ENCODE measurements at places on chromosomes 7 and 10.
A peak's percentile ranks its signal among the peaks of the same experiment; 100 is the strongest.

GRCh38 chr7:45885264-45885882, 2.9 kb upstream of the IGFBP1 start:
- no peak for DNase-seq

DNA sequence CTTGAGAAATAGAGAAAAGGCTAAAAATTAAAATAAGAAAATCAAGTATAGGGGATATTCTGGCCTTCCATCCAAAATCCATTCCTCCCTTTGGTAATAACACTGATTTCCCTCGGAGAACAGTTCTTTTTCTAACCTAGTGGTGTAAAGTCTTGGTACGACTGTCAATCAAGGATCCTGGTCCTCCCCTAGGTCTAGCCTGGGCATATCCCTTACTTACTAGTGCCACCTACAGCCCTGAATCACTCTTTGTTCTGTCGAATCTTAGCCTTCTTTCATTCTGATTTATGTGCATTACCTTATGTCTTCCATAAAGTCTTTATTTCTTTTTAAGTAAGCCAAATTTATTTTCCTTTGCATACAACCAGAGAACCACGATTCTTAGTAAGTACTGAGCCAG, 298.7 kb upstream of the LRRTM3 start:
- DNase-seq, result peak; percentile 15

- no peak for DNase-seq
These were observed 86.5 kb upstream of the KDM7A start for GRCh38 chr7:140263277-140263676.

GRCh38 chr10:9166770-9167169, 1112.3 kb downstream of the GATA3 start:
- no peak for DNase-seq

DNA sequence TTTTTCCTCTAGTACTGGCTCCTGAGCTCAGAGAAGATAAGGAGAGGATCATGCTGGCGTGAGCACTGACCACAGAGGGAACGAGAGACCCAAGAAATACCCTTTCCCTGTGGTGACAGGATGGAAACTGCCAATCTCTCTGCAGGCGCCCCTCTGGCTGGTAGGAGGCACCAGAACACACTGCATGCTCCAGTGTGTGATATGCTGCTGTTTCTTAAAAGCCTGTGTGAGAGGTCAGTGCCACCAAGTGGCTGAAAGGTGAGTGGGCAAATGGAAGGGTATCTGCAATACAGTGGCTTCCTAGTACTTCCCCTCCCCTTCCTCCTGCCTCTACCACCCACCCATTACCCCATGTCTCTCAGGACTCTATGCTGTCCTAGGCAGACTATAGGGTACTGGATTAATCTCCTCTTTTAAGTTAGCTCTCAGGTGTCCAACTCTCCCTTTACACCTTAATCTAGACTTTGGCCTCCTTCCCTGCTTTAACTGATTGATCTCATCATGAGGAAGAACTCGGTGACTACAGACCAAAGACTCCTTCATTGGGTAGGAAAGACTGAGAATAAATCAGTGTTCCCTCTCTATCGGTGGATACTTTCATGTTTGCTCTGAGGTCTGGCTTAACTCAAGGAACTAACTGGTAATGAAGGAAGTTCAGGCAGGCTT, 283.6 kb downstream of the ADRA2A start:
- DNase-seq, result peak; percentile 58

DNA sequence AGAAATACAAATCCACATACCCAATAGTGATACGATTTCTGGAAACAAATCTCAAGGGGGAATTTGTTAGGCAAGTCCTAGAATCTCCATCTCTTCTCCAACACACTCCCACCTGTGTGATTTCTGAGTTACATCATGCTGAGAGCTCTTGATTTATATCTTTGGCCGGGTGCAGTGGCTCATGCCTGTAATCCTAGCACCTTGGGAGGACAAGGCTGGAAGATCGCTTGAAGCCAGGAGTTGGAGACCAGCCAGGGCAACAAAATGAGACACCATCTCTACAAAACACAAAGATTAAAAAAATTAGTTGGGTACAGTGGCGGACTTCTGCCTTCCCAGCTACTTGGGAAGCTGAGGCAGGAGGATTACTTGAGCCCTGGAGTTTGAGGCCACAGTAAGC, 1.5 kb upstream of the MTPN start:
- DNase-seq, result no peak

DNA sequence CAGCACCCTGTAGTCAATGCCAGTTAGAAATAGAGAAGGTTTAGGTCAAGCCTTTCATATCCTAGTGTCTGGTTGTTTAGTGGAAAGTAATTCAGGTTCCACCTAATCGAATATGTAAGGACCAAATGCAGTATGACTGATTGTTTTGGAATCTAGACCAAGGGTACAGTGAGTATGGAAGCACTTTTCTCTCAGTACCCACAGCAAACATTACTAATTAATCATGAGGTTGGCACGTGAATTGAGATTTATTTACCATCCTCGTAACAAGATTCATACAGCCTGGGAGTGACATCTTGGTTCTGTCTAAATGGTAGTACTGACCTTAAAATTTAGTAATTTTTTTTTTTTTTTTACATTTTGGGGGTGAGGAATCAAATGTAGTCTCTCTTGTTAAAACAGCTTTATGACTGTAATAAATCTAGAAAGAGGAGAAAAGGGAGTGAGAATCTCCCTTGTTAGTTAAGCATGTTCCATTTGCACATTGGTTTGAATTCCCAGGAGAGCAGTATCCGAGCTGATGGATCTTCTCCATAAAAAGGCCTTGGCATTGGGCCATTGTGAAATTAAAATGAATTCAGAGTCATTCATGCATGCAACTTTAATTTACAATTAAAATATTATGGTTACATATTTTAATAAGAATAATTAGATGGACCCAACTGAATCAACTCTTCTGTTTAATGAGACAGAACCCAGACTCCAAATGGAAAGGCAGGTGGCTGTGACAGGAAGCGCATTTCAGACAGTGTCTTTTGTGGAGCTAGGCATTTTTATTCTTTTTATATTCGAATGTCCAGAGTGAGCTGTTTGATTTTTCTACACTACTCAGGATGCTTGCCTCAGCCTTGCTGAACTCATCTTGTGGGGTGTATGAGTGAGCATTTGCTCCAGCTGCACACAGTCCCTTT, 57.6 kb downstream of the SNX10 start:
- no peak for DNase-seq

DNA sequence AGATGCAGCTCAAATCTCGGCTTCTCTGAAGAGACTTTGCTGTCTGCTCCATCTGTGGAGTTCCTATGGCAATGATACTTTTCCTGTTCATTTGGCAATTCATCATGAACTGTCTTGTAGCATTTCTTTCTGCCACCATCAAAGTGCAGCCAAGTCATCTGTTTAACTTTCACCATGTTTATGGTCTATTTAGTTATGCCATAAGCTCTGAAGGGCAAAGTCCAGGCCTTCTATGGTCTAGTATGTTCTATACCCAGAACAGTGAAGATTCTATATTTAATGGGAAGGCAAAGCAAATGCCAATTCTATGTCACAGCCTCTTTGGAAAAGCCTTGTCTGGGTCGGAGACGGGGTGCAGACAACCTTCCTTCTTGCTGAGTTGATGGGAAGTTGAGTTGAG, 472.6 kb downstream of the PLXNA4 start:
- DNase-seq, result no peak

- DNase-seq, result no peak
These were observed 8.3 kb upstream of the HYAL4 start for GRCh38 chr7:123836656-123837055.

- peak; percentile 46 for DNase-seq
These were observed 95.8 kb downstream of the HIP1 start for GRCh38 chr7:75642810-75643486.

DNA sequence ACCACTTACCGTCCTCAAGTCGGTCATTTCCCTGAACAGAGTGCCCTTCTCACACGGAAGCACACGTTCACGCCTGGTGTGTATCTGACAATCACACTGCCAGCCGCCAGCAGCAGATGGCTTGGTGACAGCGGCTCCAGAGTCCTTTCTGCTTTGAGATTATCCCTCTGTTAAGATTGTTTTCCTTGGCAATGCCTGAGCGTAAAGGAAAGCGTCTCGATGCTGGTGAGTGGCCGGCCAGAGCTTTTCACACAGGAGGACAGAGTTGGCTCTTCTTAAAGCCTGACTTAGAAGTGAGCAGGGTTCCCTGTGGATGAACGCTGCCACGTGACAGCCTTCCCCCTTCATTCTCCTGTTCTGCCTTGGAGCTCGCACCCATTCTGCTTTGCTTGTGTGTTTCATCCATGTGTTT, 22.1 kb upstream of the PRKAR1B start:
- peak; percentile 82 for DNase-seq

DNA sequence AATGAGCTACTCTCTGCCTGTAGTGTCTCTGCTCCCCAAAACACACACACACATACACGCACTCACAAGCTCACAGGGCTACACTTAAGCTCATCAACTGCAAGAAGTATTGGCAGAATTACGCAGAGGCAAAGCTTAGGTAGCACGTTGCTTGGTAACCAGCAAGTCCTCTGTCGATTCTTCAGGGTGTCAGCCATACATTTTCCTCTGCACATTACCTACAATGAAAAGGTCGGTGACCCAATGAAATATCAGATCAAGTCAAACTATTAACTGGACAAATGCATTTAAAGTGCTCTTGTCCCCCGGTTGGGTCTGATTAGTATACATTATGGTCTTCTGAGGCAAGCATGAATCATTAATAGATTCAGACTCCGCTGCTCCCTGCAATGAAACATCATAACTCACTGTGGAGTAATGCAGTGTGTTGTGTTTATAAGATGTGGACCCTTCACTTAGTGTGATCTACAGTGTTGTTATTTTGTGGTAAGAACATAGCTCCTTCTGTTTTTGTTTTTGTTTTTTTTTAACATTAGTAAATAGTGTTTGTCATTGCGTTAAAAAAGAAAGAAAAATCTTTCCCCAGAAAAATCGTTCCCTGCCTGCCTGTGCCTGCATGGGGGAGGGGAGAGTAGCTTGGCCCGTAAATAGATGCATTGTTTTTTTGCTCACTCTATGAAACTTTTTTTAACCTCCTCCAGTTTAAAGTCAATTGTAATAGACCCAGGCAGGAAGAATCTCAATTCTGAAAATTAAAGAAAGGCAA, 325.5 kb downstream of the SFMBT2 start:
- DNase-seq, result no peak

DNA sequence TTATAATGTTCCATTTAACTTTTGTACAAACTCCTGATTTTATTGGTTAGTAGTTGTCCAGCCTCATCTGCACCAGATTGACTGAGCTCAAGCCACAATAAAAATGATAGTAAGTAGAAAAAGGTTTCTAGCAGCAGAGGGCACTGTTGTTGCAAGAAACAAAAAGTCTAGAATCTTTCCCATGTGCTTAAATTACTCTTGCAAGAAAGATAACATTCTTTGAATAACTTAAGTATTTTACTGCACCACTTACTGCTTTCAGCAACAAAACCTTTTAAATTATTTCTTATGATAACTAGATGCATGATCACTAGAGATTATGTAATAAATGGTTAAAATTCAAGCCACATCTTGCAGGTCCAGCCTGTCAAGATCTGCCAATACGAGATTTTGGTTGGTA, 27.0 kb downstream of the LMOD2 start:
- peak; percentile 46 for DNase-seq

GRCh38 chr7:45623740-45624391, 49.7 kb downstream of the ADCY1 start:
- no peak for DNase-seq
